Effector memory CD4-positive, alpha-beta T cell (primary cell): ENCODE measurements at places on chromosomes 4 and X.

- DNase-seq = no peak
These were observed 45.8 kb downstream of the DCLK2 start for GRCh38 chr4:150123796-150124677.

DNA sequence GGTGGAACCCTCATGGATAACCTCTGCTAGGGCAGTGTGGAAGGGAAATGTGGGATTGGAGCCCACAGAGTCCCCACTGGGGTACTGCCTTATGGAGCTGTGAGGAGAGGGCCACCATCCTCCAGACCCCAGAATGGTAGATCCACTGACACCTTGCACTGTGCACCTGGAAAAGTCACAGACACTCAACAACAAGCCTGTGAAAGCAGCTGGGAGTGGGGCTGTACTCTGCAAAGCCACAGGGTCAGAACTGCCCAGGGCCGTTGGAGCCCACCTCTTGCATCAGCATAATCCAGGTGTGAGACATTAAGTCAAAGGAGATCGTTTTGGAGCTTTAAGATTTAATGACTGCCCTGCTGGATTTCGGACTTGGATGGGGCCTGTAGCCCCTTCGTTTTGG, 11.6 kb downstream of the ARMCX5 start:
- DNase-seq = no peak

DNA sequence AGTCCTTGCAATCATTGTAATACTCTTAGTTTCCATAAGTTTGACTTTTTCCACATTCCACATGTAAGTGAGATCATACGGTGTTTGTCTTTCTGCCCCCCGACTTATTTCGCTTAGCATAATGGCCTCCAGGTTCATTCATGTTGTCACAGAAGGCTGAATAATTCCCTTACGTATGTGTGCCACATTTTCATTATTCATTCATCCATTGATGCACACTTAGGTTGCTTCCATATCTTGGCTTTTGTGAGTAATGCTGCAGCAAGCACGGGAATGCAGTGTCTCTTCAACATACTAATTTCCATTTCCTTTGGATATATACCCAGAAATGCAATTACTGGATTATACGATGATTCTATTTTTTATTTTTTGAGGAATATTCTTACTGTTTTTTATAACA, 22.0 kb upstream of the VEGFC start:
- no peak for DNase-seq

- DNase-seq = no peak
These were observed 46.9 kb upstream of the STIM2 start for GRCh38 chr4:26813698-26814097.

DNA sequence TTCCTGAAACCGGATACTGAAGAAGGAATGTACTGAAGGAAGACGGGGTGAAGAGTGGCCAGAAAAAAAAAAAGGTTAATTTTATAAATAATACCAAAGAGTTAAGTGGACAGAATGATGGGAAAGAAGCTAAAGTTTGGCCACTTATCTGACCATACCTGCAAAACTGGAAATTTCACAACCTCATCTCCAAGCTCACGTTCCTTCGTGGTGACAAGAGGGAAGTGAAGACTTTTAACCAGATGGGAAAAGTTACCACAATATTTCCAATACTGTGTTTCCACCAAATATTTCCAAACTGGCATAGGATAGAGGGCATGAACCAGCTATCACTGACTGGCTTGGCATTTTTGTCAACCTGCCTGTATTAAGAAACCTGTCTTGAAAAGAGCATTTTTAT, 56.4 kb downstream of the MAML3 start:
- DNase-seq = no peak

GRCh38 chr4:1099684-1100335, 13.6 kb downstream of the RNF212 start:
- no peak for DNase-seq

DNA sequence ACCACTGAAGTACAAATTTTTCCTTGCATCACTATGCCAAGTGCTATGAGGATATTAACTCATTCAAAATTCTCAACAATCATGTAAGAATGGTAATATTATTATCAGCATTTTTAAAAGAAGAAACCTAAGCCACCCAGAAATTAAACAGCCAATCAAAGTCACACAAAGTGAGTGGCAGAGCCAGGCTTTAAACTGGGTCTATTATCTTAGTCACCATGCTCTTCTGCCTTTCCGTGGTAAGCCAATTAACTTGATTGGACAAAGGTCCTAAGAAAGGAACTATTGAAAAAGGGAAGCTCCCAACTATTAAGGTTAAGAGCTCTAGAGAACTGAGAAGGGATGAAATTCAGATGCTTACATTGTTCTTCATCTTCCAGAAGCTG, 111.5 kb downstream of the ASB9 start:
- no peak for DNase-seq
